ENCODE measurements at places on chromosomes 11 and 22.

DNA sequence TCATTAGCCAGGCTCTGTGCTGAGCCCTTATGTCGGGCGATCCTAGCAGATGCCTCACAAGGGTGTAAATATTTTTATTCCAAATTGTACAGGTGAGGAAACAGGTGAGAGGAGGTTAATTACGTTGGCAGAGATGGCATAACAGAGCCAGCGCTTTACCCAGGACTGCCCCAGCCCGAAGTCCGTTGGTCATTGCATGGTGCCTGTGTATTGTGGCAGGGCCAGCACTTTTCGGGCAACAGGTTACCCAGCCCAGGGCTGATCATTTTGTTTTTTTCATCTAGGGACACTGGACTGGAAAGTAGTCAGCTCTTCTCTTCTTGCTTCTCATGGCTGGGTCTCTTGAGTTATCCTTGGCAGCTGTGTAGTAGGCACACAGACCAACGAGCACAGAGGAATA lies 202.2 kb upstream of the NAV2 start:
- no peak for DNase-seq

DNA sequence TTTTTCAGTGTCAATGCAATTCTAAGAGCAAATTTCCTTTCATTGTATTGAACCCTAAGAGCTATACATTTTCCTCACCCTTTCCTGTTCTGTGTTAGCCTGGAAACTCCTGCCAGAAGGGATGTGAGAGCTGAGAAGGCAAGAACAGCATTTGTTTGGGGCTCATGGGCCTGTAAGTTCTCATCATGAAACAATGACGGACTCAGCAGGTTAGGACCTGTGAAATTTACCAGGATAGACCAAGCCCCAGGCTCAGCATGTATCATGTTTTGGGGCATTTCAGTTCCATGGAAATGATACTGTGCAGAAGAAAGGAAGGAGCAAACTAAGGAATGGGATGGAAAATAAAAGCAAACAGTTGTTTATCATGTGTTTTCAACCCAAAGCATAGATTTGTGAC lies 41.6 kb downstream of the NTM start:
- DNase-seq = no peak

- DNase-seq = no peak
Observed at GRCh38 chr11:36296884-36297543, 926 bp downstream of the PRR5L start.

DNA sequence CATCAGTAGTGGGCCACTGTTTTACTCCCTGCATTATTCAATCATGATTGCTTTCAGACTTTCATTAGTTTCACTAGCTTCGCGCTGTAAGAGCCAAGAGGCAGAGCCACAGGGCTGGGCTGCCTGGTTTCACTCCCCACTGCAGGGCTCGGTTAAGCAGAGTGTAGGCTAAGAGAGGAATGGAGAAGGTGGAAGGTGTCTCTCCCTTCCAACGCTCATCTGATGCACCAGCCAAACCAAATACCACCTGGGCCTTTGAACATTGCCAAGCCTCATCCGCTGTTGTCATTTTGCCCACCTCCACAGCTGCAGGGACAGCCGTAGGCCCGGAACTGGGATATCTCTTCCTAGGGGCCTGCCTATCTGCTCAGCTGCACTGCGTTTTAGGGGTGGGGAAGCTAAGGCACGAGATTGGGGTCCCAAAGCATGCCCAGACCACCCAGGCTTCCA lies 480 bp upstream of the SMARCB1 start:
- DNase-seq = no peak

GRCh38 chr11:2898366-2899079 lies 12.9 kb upstream of the CDKN1C start:
- DNase-seq = no peak

GRCh38 chr11:119778391-119779194 lies 49.6 kb upstream of the NECTIN1 start:
- no peak for DNase-seq

DNA sequence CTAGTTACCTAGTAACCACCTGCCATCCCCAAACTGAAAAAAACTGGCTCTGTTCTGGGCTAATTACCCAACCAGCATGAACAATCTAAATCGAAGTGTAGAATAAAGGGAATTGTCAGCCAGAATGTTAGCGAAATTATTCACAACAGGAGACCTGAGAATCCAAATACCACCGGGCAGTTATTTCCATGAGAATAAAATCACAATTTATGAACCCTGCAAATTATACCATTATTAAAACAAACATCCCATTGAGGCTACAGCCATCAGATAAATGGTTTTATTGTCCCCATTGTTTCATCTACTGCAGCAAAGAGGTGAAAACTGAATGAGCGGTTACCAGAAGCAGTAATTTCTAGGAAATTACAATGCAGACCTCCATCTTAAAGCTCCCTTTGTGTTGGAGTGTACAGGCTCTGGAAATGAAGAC lies 21.7 kb downstream of the FAM168A start:
- DNase-seq = no peak

- DNase-seq = no peak
Observed at GRCh38 chr11:133937015-133937414, 19.8 kb downstream of the IGSF9B start.

DNA sequence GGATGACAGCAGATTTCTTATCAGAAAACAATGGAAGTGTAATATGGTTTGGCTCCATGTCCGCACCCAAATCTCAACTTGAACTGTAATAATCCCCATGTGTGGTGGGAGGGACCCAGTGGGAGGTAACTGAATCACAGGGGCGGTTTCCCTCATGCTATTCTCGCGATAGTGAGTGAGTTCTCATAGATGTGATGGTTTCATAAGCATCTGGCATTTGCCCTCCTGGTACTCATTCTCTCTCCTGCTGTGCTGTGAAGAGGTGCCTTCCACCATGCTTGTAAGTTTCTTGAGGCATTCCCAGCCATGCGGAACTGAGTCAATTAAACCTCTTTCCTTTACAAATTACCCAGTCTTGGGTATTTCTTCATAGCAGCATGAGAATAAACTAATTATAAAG lies 81.0 kb upstream of the SCUBE2 start:
- no peak for DNase-seq

- no peak for DNase-seq
Observed at GRCh38 chr11:73932781-73933180, 18.0 kb upstream of the DNAJB13 start.

DNA sequence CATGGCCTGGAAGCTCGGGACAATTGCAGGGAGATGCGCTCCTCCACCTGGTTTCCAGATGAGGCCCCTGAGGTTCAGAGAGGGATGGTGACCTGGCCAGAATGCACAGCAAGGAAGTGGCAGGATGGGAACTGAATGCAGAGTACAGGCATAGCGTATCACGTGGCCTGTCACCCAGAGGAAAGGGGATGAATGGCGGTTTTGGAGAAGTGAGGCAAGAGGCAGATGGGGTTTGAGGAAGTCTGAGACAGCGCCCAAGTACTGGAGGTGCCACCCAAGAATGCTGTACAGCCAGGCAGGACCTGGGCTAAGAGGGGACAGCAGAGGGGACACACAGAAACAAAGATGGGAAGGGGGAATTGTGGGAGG lies 4.9 kb downstream of the RAB3IL1 start:
- DNase-seq = no peak

DNA sequence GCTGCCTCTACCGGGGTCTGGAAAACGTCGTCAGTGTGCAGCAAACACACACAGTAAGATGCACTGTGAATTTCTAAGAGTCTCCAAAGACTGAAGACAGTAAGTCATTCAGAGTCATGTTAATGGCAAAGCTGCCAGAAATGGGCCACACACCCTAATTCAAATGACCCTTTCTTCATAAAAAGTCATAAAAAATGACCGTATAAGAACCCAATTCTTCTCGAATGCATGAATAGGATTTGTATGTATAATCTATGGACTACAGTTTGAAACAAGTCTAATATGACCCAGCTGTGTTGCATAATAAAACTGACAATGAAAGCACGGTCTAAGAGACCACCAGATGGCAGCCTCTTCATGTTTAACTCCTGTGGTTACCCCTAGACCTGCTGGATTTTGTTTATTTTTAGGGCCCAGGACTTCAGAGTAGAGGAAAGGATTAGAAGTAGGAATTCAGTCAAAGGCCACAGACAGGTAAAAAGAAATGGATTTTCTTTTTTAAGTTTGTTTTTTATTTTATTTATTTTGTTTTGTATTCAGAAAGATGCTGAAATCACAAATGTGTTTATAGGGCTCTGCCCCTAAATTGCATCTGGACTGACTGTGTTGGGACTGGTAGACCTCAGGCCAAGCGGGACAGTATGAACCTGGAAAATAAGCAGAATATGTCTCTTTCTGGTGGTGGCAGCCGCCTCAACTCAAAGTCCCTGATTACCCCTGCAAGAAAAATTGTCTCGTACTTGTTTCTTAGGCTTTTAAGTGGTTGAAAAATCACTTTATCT lies 32.1 kb upstream of the SLC5A12 start:
- no peak for DNase-seq

DNA sequence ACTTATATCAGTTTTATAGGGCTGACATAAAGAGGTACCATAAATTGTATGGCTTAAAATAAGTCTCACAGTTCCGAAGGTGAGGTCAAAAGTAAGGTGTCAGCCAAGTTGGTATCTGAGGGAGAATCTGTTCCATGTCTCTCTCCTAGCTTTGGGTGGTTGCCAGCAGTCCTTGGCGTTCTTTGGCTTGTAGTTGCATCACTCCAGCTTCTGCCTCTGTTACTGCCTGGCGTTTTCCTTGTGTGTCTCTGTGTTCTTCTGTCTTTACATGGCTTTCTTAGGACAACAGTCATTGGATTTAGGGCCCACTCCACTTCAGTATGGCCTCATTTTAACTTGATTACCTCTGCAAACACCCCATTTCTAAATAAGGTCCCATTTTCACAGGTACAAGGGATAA lies 16.7 kb downstream of the MMP7 start:
- DNase-seq = no peak

DNA sequence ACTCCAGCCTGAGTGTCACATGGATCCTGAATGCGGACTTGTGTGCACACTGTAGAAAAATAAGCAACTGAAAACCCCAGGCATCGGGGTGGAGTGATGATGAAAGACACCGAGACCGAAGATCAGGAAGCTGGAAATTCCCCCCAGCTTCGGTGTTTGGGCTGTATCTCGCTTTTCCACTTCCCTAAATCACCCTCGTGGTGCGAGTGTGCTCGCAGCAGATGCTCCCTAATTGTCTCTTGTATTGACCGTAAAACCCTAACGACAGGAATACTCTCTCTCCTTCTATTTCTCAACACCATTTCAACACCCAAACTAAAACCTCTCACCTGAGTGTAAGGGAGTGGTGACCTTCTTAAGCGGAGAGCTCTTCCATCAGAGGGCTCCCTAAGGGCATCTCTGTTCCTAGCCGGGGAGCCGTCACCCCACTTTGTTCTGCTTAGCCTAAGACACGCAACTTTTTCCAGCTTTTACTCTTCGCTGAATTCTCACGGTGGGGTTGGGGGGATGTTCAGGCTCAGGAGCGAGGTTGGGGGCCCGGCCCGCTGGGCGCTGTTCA lies 635 bp upstream of the GRK3 start:
- no peak for DNase-seq

GRCh38 chr11:86688398-86689179 lies 16.2 kb upstream of the ME3 start:
- no peak for DNase-seq

- DNase-seq = no peak
Observed at GRCh38 chr11:127273593-127274327, 273.2 kb upstream of the KIRREL3 start.

DNA sequence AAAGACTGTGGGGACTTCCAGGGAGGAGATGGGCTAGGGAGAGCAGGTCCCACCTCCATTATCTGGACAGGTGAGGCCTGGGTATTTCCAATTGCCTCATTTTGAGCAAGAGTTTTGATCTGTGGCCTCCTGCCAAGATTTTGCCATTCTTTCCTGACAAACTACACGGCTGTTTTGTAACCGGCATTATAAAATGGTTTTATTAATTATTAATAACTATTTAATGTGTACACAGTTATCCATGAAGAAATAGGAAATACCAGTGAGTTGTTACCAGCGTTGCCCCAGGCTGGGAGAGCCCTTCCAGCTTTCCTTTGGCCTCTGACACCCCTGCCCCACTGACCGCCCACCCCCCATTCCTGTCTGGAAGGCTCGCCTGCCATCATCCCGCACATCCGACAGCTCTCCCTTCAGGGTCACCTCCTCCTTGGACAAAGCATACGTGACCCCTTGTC lies 14.9 kb upstream of the SEC14L3 start:
- DNase-seq = no peak

DNA sequence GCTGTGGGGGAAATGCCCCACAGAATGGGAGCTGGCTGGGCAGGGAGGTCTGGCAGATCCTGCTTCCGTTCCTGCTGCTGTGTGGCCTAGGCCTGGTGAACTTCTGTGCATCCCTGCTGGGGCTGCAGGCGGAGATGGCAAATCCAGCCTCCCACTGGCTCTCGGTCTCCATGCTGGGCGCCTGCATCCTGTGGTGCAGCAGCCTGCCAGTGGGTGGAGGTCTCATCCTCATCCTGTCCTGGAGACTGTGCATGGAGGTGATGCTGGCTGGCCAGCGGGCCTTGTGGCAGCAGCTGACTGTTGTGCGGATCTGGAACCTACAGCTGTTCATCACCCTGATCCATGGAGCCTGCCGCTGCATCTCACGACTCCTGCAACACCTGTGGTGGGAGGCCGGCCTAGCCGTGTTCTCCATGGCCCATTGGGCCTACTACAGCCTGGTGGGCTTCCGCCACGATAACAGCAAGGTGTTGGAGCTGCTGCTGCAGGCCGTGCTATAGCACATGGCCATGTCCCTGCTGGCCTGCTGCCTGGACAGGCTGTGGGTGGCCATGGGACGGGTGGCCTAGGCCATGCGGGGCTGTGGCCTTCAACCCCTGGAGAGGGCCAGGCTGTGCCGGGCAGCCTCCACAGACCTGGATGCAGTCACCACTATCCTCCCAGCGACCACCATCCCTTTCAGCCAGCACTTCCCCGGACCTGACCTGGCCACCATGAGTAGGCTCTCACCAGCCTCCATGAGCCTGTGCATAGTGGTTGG lies 8.8 kb upstream of the RPL3 start:
- no peak for DNase-seq
